Activated CD4-positive, alpha-beta T cell treated with anti-CD3 and anti-CD28 coated beads, Interleukin-2, amount 50 U/mL, for 1 hour (primary cell): ENCODE measurements at places on chromosomes 1 and 21.
A peak's percentile ranks its signal among the peaks of the same experiment; 100 is the strongest.

- DNase-seq: no peak
Measured at GRCh38 chr1:55034476-55035133, 4.7 kb upstream of the PCSK9 start.

GRCh38 chr1:210898473-210898872 is 235.5 kb downstream of the KCNH1 start:
- no peak for DNase-seq

DNA sequence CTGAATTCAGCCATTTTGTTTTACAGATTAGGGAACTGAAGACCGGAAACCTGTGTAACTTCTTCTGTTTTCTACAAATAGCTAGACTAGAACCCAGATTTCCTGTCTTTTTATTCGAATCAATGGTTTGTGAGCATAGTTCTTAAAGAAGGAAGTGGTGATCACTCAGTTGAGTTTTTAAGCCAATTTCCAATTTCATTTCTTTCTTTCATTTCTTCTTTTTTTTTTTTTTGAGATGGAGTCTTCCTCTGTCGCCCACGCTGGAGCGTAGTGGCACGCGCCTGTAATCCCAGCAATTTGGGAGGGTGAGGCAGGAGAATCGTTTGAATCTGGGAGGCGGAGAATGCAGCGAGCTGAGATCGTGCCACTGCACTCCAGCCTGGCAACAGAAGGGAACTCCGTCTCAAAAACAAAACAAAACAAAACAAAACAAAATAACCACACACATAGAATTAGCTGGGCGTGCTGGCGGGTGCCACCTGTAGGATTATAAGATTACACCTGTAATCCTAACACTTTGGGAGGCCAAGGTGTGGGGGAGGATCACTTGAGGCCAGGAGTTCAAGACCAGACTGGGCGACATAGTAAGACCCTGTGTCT is 3.0 kb upstream of the MDM4 start:
- peak; percentile 61 for DNase-seq

- no peak for DNase-seq
Measured at GRCh38 chr1:69662321-69662720, 94.6 kb downstream of the LRRC7 start.
